ENCODE measurements at places on chromosomes 2 and 18. TPM values are rescaled to one million over a fixed set of nuclear protein-coding genes. Genes with fewer than 3 reads are reported as not detected.

DNA sequence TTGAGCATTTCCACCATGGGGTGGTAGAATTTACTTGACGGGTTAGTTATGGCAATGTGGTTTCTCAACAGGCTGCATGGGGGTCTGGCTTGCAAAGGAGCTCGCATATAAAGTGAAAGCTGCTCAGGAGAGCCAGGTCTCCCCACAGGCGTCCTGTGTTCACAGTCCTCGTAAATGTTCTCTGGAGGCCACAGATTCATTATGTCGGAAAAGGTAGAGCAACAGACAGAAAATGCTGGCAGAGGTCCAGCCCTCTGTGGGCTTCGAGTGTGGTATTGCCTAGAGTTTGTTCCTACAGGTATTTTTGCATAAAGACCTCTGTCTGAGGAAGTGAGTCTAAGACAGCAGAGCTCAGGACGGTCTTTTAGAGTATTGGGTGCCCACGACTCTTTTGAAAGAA, 96.4 kb downstream of the CDCA7 start:
- no peak for DNase-seq

DNA sequence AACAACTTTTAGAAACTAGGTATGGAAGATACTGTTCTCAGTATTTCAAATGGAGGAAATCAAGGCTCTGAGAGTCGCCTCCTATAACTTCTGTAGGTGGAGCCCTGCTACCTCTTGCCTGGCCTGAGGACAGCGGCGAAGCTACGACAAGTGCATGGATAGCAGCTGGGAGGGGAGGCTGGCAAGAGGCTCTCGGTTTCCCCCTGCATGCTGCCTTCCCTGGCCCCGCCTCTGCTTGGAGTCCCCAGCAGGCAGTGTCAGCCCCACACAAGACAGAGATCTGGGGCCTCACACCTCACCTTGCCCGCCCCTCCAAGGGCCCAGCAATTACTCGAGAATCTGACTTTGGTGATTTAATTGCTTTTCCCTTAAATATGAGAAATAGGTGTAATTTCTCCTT, 107.6 kb upstream of the POU3F3 start:
- DNase-seq: no peak

- no peak for DNase-seq
These were observed 178.5 kb downstream of the THADA start for GRCh38 chr2:43417300-43417699.

- peak; percentile 85 for DNase-seq
These were observed 195.6 kb upstream of the POU3F3 start for GRCh38 chr2:104658144-104658835.

DNA sequence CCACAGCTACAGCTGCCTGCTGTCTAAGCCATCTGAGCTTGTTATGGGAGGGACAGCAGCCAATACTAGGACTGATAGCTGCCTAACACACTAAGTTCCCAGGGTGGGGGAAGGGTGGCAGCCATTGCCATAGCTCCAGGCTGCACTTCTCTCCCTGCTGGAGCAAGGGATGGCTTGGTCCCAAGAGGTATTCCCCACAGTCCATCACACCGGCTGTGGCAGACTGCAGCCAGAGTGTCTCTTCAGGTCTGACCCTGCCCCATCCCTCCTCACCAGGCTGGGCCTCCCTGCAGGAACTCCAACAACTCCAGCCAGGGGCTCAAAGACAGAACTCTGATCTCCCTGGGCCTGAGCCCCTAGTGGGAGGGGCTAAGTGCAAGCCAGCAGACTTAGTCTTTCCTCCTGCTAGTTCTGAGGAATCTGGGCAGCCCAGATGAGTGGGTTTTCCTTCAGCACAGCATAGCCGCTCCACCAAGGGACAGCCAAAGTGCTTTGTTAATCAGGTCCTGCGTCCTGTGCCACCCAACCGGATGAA, 632.1 kb downstream of the SOCS6 start:
- DNase-seq: no peak

GRCh38 chr2:208320686-208321085, 54.6 kb downstream of the PIKFYVE start:
- no peak for DNase-seq

GRCh38 chr2:227774011-227774624, 28.4 kb downstream of the SCYGR8 start:
- no peak for DNase-seq

- no peak for DNase-seq
These were observed 296.2 kb upstream of the SPRED2 start for GRCh38 chr2:65728477-65729180.

GRCh38 chr2:149221898-149222297, 108.5 kb upstream of the LYPD6 start:
- no peak for DNase-seq

- no peak for DNase-seq
These were observed 187.4 kb upstream of the SLC8A1 start for GRCh38 chr2:40639320-40639719.

DNA sequence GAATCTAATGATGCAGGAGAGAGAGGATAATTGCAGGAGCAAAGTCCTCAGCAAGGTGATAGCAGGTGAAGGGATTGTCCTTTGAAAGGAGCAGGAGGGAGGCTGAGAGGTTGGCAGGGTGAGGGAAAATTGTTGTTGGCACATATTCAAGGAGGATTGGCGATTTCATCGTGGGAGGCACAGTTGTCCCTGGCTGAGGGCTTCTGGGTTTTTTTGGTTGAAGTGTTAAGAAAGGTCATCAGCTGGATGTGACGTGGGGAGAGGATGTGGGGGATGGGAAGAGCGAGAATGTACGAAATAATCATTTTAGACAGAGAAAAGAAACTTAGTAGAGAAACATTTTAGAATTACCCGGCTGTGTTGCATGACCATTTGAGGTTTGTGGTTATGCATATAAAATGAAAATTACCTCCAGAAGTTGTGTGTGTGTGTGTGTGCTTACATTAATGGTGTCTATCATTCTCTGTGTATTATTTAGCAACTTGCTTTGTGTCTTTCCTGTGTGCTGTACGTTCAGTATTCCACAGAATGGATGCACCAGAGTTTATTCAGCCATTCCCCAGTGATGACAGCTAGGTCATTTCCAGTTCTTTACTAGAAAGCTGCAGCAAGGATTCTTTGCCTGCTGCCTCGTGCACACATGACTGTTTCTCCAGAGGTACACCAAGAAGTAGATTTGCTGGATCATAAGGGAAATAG, 67.6 kb downstream of the SDC1 start:
- peak; percentile 20 for DNase-seq

GRCh38 chr2:181123798-181124231, 143.4 kb downstream of the UBE2E3 start:
- DNase-seq: no peak

GPR45 gene
- total RNA-seq: not detected

EDAR gene
- 1.5 TPM for total RNA-seq

MC2R gene
- total RNA-seq: not detected

PSMA8 gene
- total RNA-seq: not detected

TIMM21 gene
- total RNA-seq: 38.0 TPM

ZRANB3 gene
- 6.9 TPM for total RNA-seq

ACKR3 gene
- total RNA-seq: 15.8 TPM

MYO3B gene
- 0.89 TPM for total RNA-seq

TSHZ1 gene
- 21.6 TPM for total RNA-seq

SNED1 gene
- total RNA-seq: 31.9 TPM

Data from suprapubic skin (tissue), 4 donors.